Prostate gland (tissue), 2 donors: ENCODE measurements at places on chromosomes 4 and X.

DNA sequence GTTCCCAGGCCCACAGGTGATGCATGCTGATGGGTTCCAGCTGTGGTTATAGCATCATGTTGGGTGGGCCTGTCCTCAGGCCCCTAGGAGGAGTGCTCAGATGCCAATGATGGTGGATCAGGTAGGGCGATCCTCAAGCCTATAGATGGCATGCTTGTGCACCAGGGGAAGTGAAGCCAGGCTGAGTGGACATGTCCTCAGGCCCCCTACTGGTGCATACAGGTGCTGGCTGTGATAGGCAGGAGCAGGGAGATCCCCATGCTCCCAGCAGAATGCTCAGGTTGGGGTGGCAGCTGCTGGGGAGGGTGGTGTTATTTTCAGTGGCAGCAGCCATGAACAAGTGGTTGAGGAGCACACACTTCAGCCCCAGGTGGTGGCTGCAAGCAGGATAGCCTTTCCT is 96.0 kb downstream of the SMARCA1 start:
- DNase-seq = no peak

- DNase-seq = no peak
Measured at GRCh38 chr4:182310316-182310715, 67.1 kb downstream of the TENM3 start.

DNA sequence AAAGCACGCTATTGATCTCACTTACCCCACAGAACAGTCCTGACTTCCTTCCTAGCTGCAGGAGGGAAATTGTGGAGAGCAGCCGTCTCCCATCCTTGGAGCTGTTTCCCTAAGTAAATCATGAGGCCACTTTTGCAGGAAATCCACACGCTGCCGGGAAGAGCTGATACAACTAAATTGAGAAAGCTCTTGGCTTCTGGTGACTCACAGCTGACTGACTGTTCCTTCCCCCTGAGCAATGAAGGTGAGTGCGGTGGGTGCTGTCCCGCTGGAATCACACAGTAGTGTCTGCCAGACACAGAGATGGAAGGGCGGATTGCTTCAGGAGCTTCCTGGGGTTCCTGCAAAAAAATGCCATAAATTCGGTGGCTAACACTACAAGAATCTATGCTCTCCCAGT is 268.9 kb downstream of the ASMT start:
- DNase-seq = no peak

GRCh38 chr4:57097711-57098110 is 12.5 kb downstream of the IGFBP7 start:
- DNase-seq = no peak

DNA sequence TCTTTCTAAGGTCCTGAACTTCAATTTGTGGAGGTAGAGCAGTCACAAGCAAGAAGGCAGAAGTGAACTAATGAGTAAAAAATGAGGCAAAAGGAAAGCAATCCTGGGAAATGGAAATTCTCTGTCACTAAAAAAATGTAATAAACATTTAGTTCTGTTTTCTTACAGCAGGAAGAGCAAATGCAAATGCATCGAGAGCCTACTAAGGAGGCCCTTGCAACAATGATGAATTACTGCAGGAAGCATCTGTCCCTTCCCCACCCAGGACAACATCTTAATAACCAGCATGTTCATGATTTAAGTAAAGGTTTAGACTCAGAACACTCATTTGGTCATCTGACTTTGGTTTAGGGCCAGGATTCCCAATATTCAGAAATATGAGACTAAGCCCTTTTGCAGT is 341.4 kb upstream of the NOCT start:
- no peak for DNase-seq

- no peak for DNase-seq
Measured at GRCh38 chr4:62917649-62918048, 1491.6 kb downstream of the TECRL start.

DNA sequence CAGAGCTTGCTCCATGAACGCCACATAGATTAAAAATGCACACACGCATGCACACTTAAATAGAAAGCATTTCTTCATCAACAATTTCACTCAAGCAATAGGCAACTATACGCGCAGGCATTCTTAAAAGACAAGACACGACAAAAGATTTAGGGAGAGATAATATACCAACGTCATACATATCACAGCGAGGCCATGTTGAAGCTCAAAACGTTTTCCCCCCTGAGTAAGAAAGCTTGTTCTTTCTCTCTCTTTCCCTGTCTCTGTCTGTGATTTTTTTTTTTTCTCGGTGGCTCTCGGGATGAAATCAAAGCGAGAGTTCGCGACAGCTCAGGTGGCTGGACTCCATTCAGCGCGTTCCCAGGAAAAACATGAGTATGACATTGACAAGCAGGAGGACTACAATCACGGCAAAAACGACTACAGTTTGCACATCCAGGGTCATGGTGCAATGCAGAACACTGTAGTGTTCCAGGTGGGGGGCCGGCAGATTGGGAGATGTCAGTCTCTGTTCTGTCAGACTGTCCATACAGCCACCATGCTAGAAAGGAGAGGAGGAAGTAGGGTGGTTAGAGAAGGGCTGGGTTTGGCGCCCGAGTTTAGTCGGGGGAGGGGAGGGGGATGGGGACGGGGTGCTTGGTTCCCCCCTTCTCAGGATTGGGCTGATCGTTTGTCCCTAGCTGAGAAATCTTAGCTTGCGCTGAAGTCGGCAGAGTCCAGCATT is 30.7 kb downstream of the ARHGEF9 start:
- DNase-seq = no peak

- DNase-seq = no peak
Measured at GRCh38 chr4:183830438-183830985, 74.6 kb upstream of the STOX2 start.

- DNase-seq = no peak
Measured at GRCh38 chr4:92071587-92071986, 232.2 kb upstream of the GRID2 start.

GRCh38 chrX:135396566-135396965 is 25.2 kb upstream of the SMIM10L2A start:
- no peak for DNase-seq

GRCh38 chrX:122094611-122095010 is 1047.2 kb downstream of the GLUD2 start:
- no peak for DNase-seq

DNA sequence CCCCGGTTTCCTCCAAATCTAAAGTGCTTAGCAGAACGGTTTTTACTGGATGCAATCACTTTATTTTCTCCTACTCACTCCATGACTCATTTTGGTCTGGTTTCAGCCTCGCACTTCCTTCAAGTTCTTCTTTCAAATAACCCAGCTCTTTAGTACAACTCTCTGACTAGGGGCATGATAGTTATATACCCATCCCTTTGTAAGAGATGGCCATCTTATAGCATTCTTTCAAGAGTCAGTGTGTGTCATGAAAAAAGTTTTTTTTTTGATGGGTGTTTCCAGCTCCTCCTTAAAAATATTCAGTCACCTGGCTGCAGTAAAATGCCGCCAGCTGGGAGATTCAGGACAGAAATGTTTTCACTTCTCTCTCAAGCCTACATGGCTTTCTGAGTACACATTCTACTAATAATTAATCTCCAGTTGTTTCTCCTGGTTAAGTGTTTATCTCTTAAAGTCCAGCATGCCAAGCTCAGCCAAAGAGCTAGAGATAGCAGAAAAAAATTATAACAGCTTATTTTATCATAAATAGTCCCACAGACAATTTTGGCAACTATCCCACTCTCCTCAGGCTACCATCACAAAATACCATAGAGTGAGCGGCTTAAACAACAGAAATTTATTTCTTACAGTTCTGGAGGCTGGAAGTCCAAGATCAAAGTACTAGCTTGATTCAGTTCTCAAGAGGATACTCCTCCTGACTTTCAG is 139.3 kb downstream of the GASK1B start:
- DNase-seq = no peak

- no peak for DNase-seq
Measured at GRCh38 chrX:153304988-153305736, 16.4 kb downstream of the PNMA6F start.

DNA sequence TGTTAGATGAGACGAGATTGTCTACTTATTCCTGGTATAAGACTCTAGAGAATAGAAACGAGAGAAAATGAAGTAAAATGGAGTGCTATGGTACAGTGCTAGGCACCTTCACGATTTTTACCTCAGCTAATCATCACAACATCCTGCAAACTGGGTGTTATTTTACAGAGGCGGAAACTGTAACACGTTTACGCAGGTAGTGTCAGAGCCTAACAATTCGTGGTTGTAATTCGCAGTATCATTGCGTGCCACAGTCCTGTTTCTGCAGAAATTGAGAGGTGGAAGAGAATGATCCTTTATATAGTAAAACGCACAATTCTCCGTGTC is 383 bp upstream of the TBC1D19 start:
- DNase-seq = no peak

- DNase-seq = no peak
Measured at GRCh38 chr4:108900018-108900580, 137.2 kb upstream of the ETNPPL start.

DNA sequence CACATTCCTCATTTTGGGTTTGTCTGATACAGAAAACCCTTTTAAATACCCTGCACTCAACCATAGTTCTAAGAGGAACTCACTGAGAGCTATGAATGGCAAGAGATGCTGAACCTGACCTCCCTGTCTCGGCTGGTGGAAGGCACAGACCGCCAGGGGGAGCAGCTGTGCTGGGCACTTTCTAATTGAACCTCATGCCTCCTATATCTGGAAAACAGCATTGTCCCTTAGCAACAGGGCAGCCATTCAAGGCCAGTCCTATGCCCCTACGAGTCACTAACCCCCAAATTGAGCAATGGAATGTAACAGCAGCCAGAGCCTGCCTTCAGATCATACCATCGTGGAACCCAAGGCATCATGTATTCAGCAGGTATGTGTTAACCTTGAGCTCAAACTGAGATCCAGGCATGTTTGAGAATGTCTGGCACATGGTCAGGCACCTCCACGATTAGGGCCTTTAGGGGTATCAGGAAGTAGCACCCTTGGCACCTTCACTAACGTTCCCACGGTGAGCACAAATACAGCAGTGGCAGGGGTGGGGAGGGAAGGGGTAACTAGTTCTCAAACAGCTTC is 5.1 kb downstream of the USP27X start:
- peak; percentile 17 for DNase-seq

DNA sequence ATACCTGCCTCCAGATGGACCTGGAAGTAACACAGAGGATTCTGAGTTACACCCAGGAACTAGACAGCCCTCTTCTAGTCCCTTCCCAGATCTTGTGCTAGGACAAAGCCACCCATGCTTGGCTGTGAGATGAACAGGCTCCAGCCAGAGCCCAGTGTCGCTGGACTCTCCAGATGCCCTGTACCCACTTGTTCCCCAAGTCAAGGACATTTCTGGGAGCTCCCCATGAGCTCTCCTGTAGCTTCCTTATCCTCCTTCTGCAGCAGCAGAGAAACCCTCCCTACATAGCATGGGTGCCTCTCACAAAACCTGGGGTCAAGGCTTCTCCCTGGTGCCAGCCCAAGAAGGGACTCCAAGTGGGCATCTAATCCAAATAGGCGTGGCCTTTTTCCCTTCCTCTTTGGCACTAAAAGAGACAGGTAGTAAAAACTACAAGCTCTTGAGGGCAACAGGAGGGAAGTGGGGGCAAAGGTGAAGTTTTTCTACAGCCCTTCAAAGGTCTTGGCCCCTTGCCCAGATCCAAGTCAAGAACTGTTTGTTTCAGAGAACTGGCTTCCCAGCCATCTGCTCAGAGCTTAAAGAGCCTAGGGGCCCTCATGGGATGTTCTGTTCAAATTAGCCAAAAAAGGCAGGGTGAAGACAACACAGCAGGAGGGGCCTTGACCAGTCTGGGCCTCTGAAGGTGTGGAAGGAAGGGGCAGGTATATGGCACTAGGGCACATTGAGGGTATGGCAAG is 8.5 kb upstream of the ERCC6L start:
- DNase-seq = no peak

DNA sequence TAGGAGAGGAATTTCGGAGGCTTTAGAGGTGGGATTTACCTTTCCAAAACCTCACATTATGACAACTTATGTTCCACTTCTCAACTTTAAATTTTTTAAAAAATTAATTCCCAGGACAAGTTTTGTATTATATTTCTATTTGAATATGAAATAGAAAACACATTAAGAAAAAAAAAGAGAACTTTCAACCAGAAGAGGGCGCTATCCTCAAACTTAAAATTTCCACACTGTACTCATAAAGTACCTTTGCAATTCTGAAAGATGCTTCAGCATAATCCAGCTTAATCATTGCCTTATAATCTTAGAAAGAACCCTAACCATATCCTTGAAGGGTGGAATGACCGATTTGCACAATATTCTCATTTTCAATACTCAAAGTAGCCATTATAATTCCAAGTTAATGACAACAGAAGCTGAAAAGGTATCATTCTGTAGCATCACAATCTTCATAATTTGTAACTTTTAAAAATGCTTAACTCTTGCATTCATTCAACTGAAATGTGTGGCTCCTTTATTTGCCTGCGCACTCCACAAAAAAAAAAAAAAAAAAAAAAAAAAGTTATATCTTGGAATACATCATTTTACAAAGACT is 158.0 kb downstream of the KCNIP4 start:
- no peak for DNase-seq

- DNase-seq = no peak
Measured at GRCh38 chr4:187042251-187042650, 318.6 kb upstream of the FAT1 start.

DNA sequence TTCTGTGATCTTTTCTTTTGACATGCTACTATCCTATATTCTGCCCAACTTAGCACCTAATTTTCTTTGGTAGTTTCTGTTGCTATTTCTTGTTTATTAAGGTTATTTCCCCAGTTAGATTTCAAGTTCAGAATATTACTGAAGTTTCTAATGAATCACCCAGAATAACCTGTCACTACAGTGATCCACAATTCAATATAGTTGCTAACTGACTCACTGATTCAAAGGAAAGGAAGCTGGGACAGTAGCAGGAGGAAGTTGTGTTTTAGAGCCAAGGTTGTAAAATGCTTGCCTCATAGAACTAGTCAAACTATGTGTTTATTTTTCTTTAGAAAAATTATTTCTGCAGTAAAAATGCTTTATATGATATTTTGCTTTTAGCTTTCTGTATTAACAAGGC is 37.4 kb downstream of the PAK3 start:
- no peak for DNase-seq

- no peak for DNase-seq
Measured at GRCh38 chr4:23937173-23937572, 47.3 kb upstream of the PPARGC1A start.

GRCh38 chr4:71195924-71196323 is 142.9 kb upstream of the SLC4A4 start:
- DNase-seq = no peak

GRCh38 chr4:87209182-87209581 is 11.2 kb downstream of the KLHL8 start:
- DNase-seq = no peak

DNA sequence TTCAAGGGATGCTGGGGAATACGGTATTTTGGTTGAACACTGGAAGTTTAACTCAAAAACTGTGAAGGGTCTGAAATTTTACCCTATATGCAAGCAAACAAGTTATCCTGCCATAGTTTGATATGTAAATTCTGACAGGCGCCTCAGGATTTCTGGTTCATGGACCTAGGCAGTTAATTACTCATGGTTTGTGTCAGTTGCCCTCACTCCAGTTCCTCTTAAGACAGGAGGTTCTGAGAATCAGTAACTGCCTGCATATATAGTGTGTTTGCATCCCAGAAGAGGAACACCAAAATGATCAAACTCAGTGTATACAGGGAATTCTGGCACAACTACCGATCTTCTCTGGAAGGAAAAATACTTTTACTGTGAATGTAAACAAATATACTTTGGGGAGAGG is 360.4 kb upstream of the NWD2 start:
- DNase-seq = no peak

- no peak for DNase-seq
Measured at GRCh38 chrX:23263892-23264291, 70.8 kb upstream of the PTCHD1 start.
